ENCODE measurements at places on chromosomes 11 and 22.

DNA sequence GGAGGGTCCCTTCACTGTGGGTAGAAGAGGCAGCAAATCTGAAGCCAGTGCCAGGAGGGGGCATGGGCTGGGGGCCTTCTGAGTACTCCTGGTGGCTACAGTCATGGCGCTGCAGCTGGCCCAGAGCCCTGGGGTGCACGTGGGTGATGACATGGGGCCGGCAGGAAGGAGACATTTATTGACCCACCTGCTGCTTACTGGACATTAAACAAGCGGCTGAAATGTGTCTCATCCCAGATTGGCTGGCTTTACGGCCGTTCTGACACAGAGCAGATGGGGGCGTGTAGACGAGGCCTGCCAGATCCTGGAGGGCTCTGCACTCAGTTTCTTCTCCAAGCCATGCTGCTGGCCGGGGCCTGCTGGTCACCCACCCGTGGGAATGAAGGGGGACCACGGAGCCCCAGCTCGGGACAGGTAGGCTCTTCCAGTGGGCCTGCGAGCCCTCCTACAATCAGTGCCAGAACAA lies 906.9 kb downstream of the BRD1 start:
- DNase-seq: peak; percentile 10

DNA sequence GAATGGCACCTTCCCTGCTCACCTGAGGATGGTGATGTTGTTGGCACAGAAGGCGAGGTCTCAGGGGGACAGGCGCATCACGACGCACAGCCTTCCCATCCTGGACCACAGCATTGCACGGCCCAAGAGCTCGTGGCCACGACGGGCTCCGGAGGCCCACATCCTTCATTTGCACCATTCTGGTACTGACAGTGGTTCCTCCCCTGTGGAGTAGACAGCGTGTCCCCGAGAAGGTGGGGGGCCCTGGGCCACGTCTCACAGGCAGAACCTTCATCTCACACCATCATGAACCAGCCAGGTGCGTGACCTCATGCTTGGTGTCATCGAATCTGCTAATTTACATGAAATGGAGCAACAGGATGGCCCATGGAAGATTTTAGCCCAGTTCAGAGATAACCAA lies 180.0 kb downstream of the CTTN start:
- DNase-seq: no peak

DNA sequence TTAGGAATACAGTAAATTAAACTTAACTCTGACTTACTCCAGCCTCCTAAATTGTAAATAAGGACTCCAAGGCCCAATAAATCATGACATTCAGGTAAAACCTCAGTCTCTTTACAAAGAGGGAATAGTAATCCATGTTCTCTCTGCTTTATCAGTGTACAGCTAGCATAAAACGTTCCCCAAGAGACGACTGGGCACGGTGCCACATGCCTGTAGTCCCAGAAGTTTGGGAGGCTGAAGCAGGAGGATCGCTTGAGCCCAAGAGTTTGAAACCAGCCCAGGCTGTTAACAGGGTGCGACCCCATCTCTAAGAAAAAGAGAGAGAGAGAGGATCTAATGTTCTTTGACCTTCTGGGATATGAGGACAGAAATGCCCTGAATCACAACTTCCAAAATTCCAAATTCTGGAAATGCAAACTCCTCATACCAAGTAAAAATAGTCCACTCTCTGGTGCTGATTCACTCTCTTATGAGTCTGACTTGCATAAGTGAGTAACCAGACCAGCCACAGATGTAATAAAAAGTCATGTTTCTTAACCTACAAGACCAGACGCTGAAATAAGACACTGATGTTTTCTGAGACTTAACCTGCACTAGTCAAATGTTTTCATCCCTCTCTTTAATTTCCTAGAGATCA lies 25.5 kb downstream of the NNMT start:
- DNase-seq: no peak

DNA sequence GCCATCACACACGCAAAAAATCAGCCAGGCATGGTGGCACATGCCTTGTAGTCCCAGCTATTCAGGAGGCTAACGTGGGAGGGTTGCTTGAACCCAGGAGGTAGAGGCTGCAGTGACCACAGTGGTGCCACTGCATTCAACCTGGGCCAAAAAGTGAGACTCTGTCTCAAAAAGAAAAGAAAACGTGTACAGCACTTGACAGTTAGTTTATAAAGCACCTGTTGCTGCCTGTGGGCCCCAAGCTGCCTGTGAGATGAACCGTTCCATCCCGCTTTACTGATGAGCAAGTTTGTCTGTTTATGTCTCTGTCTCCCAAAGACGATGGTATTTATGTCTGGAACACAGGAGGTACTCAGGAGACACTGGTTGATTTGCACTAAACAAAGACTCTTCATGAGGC lies 1.5 kb upstream of the PRR5 start:
- DNase-seq: no peak

GRCh38 chr11:84714316-84714780 lies 912.8 kb downstream of the DLG2 start:
- DNase-seq: peak; percentile 66

DNA sequence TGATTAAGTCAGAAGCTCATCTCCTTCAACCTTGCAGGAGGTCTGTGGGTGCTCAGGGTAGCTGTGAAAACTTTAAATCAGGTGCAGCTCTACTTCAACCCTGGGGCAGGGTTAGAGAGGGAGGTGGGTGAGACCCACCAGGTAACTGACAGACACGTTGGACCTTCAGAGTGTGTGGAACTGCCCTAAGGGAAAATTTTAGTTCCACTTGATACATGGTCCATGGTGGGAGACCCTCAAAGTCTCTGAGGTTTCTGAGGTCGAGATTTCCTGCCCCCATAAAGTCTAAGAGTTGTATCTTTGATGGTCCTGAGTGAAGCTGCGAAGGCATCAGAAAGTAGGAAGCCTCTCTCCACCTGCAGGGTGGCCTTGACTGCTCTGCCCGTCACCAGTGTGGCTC lies 23.9 kb upstream of the NNMT start:
- DNase-seq: no peak

GRCh38 chr11:17781626-17782025 lies 47.0 kb downstream of the KCNC1 start:
- DNase-seq: no peak

GRCh38 chr11:30914143-30914762 lies 328.1 kb upstream of the MPPED2 start:
- peak; percentile 57 for DNase-seq

DNA sequence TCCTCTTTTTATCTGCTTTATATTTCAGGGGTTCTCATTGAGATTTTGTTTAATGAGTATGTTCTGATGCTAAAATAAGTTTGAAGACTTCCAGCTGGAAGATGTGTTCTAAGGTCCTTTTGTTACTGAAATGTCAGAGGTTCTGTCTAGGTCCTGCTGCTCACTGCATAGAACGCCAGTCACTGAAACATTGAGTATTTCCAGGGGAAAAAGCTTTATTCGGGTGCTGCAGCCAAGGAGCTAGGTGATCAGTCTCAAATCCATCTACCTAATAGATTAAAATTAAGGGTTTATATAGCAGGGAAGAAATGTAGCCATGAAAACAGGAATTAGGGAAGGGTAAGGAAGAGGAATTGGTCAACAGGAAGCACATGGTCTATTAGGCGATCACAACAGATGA lies 19.7 kb downstream of the SVIP start:
- no peak for DNase-seq

DNA sequence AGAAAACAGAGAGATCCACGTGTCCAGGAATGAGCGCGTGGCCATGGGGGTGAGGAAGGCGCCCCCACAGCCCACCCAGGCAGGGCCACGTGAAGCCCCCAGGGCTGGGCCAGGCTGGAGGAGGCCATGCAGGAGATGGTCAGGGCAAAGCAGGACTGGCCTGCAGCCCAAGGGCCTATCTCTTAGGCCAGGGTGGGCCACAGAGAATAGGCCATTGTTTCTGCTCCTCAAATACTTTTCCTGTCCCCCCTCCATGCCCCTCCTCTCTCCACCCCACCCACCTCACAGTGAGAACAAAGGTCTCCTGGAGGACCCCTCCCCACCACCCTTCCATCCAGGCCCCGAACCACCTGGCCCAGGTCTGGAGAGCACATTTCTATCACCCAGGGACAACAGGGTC lies 8.3 kb upstream of the CDC42EP1 start:
- no peak for DNase-seq

GRCh38 chr11:118657238-118657637 lies 22.2 kb downstream of the TREH start:
- DNase-seq: no peak

GRCh38 chr11:8339592-8340022 lies 75.9 kb upstream of the LMO1 start:
- no peak for DNase-seq

GRCh38 chr11:58227956-58228615 lies 632 bp downstream of the OR10Q1 start:
- DNase-seq: no peak

DNA sequence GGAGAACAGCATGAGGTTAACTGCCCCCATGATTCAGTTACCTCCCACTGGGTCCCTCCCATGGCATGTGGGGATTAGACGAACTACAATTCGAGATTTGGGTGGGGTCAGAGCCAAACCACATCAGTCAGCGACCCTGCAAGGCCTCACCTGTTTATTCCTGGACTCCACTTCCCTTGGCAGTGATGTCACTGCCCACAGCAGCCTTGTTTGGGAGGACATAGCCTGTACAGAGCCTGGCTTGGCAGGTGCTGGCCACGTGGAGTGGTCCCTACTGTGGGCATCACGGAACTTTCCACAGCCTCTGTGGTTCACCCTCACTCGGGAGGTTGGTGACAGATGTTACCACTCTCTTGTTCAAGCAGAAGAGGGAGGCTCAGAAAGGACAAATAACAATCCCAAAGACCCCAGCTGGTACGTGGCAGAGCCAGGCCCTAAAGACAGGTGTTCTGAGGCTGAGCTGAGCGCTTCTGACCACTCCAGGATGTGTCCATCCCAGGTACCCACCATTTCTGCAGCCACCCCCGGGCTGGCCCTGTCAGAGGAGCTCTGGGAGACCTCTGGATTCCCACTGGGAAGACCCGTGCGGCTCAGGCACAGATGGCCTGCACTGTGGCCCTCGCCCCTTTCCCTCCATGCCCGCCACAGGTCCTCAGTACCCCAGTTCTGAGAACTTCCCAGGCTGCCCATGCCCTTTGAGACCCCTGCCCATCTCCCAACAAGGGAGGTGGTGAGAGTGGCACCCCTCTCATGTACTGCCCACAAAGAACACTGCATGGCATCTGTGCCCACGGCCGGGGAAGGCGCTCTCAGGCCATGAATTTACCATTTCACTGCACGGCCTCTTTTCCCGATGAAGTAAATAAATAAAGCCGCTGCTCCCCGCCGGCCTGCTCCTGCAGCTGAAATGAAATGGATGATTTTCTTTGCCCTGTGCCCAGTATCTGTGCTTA lies 605.8 kb downstream of the TBC1D22A start:
- DNase-seq: no peak

- no peak for DNase-seq
Measured at GRCh38 chr11:119784421-119784820, 55.4 kb upstream of the NECTIN1 start.

- no peak for DNase-seq
Measured at GRCh38 chr11:118691926-118692830, 12.7 kb upstream of the TREH start.

- no peak for DNase-seq
Measured at GRCh38 chr11:116215471-116216113, 557.2 kb downstream of the BUD13 start.

GRCh38 chr11:12838463-12839123 lies 164.4 kb downstream of the TEAD1 start:
- no peak for DNase-seq

DNA sequence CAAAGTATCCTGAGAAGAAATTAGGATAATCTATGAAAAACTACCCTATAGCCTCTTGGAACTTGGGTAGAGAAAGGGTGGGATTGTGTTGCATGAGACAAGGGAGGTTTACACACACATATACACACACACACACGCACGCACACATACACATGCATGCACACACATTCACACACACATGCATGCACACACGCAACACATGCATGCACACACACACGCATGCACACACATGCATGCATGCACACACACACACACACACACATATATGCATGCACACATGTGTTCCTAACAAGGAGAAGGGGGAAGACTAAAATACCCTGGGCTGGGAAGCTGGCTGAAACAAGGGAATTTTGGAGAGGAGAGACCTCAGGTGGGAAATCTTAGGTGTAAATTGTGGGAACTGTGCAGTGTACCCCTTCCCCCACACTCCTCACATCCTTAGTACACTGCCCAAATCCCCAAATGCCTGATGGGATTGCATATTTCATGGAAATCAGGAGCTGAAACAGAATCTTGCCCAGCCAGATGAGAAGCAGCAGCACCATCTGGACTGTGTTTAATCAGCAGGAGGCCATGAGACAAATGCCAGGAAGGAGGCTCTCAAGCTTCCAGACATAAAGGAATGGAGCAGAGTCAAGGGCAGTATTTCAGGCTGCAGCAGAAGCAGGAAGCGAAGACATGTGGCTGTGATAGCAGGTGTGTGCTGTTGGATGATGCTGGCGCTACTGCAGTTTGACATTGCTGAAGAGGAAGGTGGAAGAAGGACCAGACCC lies 14.6 kb upstream of the POLD3 start:
- peak; percentile 45 for DNase-seq

DNA sequence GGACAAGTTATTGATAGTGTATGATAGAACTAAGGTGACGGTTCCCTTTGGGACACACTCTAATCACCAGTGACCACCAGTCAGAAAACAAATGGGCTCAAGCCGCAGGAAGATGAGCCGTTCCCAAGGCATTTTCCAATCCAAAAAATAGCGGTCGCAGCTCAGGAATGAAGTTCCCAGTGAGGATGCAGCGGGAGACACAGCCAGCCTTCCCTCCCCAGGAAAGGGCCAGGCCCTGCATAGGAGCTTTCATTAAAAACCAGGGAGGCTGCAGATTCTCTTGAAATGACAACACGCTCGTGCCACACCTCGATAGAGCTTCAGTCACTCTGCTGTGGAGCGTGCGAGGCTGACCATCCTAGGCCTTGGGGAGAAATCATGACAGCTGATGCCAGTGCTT lies 65.8 kb upstream of the WNT7B start:
- no peak for DNase-seq

All from NCI-H1092 (cell line).